ENCODE measurements at places on chromosomes 4 and X.

DNA sequence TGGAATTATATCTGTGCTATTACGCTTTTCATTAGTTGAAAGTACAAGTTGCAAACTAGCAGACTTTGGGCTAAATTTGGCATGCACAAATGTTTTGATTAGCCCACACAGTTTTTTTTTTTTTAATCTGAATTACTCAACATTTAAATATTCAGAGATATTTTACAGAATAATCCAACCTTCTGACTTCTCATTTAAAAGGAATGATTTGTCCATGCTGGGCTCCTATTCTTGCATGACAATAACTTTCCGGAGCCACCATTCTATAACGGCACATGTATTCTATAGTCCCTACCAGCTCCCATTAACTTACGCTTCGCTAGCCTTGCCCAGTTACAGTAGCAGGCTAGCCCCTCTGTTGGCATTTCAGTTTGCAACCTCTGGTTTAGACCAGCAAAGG is 219.3 kb upstream of the FTHL17 start:
- DNase-seq = no peak

- no peak for DNase-seq
These were observed 2.8 kb upstream of the NKX1-1 start for GRCh38 chr4:1409079-1409478.

GRCh38 chrX:47166126-47166525 is 21.1 kb downstream of the RBM10 start:
- no peak for DNase-seq

- no peak for DNase-seq
These were observed 63.4 kb upstream of the TMEM164 start for GRCh38 chrX:109939498-109939897.

GRCh38 chr4:77235289-77235854 is 78.4 kb downstream of the CCNG2 start:
- DNase-seq = no peak

DNA sequence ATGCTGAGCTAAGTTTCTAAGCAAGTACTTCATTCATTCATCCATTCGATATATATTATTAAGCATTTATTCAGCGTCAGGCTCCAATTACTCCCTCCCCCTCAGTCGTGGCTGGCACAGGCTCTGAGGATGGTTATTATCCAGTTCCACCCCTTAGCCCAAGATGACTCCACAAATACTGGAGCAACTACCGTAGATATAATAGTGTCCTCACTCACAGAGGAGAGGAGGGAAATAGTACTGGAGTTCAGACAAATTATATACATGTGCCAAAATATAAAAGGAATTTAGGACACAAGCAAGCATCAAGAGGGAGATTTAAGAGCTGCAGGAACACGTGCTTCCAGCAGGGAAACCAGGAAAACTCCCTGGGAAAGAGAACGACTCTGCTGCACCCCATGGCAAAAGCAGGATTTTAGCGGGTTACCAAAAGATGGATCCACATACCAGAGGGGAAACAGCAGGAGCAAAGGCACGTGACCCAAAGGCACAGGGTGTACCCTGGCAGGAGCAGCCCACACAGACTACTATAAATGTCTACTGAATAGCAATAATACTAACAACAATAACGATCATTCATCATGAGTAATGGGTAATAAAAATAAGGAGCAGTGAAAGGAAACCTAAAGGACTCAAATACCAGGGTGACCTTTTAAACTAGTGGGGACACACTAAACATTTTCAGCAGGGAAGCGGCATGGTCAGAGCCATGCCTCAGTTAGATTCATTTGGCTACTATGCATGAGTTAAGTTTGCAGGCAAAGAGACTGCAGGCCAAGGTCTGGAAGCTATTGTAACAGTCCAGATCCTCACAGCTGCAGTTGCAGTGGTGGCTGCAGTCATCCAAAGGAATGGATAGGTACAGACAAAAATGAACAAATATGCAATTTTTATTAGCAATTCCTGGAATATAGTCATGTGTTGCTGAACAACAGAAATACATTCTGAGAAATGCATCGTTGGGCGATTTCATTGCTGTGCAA is 153.7 kb downstream of the APBB2 start:
- DNase-seq = no peak

DNA sequence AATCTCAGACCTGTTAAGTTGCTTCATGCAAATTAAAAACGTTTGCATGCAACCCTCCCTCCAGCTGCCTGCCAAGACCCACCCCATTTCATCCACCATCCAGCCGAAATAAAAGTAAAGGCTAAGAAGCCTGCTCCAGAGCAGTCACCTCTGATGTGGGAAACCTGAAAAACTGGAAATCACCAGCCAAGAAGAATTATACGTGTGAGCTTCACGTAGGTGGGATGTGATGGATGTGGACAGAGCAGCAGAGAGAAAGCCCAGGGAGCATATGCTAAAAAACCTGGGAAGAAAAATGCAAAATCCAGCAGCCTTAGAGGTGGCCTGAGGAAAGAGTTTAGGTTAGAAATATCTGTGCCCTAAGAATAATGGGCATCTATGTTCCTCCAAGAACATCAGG is 160.6 kb upstream of the STS start:
- no peak for DNase-seq

GRCh38 chr4:153181293-153181692 is 22.9 kb upstream of the TRIM2 start:
- no peak for DNase-seq

GRCh38 chr4:150240011-150240410 is 161.8 kb downstream of the DCLK2 start:
- DNase-seq = no peak

All from D721Med (cell line).